ENCODE measurements at places on chromosomes 11 and 22. TPM values are rescaled to one million over a fixed set of nuclear protein-coding genes. Genes with fewer than 3 reads are reported as not detected.

GRCh38 chr22:47195156-47195483 is 432.7 kb downstream of the TBC1D22A start:
- DNase-seq = no peak

DNA sequence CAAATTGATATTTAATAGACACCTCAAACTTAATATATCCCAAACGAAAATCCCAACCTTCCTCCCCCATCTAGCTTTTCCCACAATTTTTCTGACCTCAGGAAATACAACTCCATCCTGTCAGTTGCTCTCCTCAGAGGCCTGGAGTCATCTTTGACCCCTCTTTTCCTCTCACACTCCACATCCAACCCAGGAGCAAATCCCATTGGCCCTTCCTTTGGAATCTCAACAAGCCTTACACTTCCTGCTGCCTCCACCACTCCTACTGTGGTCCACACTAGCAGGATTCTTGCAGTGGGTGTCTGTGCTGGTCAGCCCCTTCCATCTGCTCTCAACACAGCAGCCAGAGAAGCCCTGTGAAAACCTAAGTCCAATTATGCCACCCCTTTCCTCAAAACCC is 39.3 kb upstream of the RFPL3 start:
- no peak for DNase-seq

- no peak for DNase-seq
Measured at GRCh38 chr11:66510990-66511339, 530 bp downstream of the BBS1 start.

The RFPL3 gene
- not detected for total RNA-seq

DNA sequence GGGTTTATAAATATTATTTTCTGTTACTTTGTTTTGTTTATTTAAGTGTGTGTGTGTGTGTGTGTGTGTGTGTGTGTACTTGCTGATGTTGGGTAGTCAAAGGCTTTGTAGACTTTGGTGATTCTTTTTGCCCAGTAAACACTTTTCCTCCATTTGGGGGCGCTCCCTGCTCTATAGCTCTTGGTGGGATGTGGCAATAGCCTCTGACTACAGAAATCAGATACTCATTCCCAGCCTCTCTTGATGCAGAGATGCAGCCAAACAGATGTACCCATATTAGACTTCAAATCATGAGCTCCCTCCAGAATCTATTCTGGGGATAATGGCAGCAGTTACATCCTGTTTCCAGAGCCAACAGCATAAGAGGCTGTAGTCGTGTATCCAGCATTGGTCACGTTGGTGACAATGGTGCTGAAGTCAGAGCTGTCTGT is 33.4 kb upstream of the APOL5 start:
- DNase-seq = peak; percentile 32

GRCh38 chr11:1289211-1289935 is 20.1 kb downstream of the TOLLIP start:
- DNase-seq = no peak

GRCh38 chr11:120827198-120827597 is 196.7 kb upstream of the TBCEL start:
- DNase-seq = no peak

DNA sequence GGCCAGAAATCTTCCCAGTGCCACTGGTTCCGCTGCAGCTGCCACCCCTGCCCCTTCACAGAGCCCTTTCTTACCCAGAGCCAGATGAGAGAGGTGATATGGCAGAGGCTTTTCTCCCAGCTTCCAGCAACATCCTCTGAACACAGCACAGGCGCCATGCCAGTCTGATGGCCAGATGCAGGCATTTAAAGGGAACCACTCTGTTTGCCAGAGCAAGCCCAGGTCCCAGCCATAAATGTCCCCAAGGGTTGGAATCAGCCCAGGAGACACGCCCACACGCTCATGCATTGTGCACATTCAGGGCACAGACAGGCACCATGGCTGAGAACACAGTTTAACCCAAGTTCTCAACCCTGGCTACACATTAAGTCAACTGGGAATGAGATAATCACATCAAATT is 114.3 kb upstream of the CSNK2A3 start:
- no peak for DNase-seq

The MUC6 gene
- not detected for total RNA-seq

- no peak for DNase-seq
Measured at GRCh38 chr11:79232346-79232745, 208.5 kb downstream of the TENM4 start.

The NAV2 gene
- total RNA-seq = 31.4 TPM

The NCAM1 gene
- 1.9 TPM for total RNA-seq

DNA sequence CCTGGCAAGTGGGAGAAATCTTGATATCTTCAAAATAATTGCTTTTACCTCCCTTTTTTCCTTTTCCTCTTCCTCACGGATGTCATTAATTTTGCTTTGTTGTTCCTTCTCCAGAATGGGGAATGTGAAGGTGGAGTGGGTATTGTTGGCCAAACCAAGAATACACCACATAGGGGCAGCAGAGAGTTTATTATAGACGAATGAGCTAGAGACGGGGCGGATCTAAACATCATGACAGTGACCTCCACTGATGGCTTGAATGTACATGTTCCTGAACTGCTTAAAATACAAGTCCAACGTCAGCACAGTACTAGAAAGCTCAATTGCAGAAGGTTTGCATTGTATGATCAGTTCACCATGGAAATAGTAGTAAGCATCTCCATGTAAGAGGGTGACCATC is 122.3 kb upstream of the SNX19 start:
- no peak for DNase-seq

DNA sequence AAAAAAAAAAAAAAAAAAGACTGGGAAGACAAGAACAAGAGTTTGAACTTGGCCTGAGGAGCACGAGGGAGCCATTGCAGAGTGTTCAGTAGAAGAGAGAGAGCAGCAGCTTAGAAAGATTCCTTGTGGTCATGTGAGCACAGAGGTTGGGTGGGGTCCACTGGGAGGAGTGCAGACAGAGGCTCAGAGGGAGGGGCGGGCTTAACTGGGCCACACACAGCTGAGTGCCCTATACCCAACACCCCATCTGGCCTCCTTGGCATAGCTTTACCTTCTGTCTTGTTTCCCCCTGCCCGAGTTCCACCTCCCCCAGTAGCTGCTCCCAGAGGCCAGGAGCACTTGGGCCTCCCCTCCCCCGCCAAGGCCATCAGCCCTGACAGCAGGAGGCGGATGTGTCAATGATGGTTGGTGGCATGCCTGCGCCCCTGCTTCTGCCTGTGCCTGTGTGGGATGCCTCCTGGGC is 12.1 kb downstream of the C11orf86 start:
- no peak for DNase-seq

GRCh38 chr22:37790234-37790633 is 17.5 kb upstream of the GCAT start:
- DNase-seq = no peak

The ROBO4 gene
- total RNA-seq = not detected

DNA sequence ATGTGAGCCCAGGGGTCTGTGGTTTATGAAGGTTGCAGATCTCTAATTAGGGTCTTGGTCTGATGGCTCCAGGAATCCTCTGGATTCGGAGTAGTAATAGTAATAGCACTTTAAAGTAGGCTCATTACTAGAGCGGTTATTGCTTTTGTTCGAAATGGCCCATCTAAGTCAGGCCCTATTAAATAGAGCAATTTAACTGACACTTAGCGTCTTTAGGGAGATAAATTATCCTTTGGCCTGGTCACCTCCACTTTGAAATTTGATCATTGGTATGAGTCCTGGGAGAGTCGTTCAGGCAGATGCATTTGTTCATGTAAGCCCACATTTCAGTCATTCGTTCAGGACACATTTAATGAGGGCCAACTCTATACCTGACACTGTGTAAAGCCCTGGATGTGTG is 54.8 kb downstream of the LDLRAD3 start:
- no peak for DNase-seq

The MMP27 gene
- total RNA-seq = not detected

GRCh38 chr11:2211113-2211971 is 39.7 kb upstream of the TH start:
- peak; percentile 76 for DNase-seq

The DUSP8 gene
- 5.4 TPM for total RNA-seq

The GLYATL2 gene
- total RNA-seq = 0.24 TPM

The OR8G5 gene
- not detected for total RNA-seq

All from osteocyte (in vitro differentiated cells).